ENCODE measurements at places on chromosomes 1 and 21.

GRCh38 chr1:66788231-66788939 lies 12.7 kb downstream of the INSL5 start:
- DNase-seq, result no peak

DNA sequence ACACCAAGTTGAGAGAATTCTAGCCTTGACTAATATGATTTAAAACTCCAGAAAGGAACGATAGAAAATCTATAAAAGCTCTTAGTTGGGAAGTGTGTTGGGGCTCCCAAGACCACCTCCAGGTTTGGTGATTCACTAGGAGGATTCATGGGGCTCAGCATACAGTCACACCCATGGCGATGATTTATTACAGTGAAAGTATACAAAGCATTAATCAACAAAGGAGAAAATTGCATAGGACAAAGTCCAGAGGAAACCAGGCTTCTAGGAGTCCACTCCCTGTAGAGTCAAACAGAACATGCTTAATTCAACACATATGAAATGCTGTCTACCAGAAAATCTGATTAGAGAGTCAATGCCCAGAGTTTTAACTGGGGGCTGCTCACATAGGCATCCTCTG lies 4.8 kb downstream of the CDCA8 start:
- DNase-seq, result no peak

DNA sequence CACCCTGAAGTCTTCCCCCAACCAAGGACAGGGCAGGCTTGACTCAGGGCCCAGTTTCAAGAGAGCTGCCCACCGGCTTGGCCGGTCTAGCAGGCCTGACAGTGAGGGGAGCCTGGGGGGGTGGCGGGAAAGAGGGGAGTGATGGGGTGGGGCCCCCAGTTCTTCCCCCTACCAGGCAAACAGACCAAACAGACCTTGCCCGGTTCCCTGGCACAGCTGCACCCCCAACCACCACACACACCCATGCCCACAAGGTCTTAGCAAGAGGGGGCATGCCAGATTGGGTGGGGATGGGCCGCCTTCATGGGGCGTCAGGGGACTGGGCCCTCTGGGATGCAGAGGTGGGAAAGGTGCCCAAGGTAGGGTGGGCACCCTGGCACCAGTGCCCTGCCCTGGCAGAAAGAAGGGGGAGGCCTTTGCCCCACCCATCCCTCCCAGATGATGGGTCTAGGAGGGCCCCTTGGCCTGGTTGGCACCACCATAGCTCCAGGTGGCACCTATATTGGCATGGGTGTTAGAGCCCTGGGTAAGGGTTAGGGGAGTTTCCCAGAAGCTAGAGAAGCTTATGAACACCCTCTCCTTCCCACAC lies 8.9 kb downstream of the ZBTB7B start:
- no peak for DNase-seq

- DNase-seq, result no peak
These were observed 17.4 kb downstream of the TCEA3 start for GRCh38 chr1:23407016-23407630.

DNA sequence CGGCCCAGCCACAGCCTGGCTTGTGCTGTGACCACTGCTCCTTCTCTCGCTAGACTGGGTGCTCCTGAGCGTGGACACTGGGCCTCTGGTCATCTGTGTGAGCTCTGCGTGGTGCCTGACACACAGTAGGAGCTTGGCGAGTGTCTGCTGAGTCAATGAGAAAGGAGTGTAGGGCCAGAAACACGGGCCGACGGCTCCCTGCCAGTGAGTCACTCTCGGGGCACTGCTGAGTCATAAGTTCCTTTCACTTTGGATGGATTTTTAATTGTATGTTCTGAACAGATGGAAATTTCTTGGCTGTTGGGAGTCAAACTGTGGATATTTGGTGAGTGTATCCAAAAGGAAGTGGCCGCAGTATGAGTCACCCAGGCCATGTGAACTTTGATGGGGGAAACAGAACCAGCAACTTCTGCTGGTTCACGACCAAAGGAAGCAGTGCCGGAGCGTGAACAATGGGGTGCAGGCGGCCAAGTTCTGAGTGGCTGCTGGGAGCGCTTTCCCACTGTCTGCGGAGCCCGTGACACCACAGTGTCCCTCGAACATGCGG lies 41.0 kb upstream of the COL18A1 start:
- DNase-seq, result no peak

GRCh38 chr1:73801912-73802429 lies 396.0 kb downstream of the LRRIQ3 start:
- no peak for DNase-seq

DNA sequence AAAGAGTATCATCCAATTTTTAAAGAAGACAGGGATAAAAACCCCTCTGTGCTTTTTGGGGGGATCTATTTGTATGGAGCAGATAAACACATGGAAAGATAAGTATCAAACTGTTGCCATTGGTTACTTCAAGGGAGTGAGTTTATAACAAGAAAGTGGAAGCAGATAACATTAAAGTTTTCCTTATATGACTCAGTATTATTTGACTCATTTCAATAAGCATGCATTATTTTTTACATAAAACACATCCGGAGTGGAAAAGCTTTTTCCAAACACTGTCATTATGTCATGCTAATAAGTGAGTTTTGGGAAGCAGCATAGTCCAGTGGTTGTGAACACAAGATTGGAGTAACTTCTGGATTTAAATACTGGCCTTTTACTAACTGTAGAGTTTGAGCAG lies 452.2 kb downstream of the LTN1 start:
- DNase-seq, result no peak

DNA sequence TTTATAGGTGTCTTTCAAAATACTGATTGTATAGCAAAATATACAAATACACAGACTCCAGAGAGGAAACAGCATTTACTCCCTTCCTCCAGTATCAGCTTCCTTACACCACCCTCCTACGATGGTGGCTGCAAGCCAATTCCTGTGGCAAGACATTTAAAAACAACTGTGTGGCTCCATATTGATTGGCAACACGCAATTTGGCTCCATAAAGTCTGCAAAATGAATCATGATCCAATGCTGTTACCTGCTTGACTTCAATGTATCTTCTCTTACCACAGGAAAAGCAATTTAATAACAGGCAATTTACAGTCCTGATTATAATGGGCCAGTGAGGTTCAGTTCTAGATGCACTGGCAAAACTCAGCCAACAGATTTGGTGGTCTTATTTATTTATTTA lies 19.7 kb upstream of the ATP6V1G3 start:
- DNase-seq, result peak; percentile 47

DNA sequence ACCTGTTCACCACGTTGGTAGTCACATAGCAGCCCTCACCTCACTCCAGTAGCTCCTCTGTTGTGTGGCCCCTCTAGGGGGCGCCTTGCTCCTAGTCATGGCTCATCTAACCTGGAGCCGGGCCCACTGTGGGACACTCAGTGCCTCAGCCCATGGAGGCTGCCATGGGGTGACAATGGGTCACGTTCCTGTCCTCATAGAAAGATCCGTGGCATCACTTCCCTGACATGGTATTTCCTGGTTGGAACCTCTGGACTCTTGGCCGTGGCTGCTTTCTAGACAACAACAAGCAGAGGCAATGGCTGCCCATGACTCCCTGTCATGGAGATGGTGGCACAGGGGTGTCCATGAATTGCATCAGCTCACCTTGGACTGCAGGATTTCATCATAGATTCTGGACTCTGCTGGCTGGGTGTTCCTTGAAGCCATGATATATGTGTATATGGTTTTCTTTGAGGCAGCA lies 27.5 kb upstream of the SLAMF6 start:
- no peak for DNase-seq

GRCh38 chr21:45265721-45266517 lies 21.8 kb downstream of the POFUT2 start:
- no peak for DNase-seq
